Right renal cortex interstitium (tissue), 3 donors: ENCODE measurements at places on chromosomes 5 and 9.

GRCh38 chr9:125393426-125393825, 131.8 kb downstream of the GAPVD1 start:
- DNase-seq = no peak

DNA sequence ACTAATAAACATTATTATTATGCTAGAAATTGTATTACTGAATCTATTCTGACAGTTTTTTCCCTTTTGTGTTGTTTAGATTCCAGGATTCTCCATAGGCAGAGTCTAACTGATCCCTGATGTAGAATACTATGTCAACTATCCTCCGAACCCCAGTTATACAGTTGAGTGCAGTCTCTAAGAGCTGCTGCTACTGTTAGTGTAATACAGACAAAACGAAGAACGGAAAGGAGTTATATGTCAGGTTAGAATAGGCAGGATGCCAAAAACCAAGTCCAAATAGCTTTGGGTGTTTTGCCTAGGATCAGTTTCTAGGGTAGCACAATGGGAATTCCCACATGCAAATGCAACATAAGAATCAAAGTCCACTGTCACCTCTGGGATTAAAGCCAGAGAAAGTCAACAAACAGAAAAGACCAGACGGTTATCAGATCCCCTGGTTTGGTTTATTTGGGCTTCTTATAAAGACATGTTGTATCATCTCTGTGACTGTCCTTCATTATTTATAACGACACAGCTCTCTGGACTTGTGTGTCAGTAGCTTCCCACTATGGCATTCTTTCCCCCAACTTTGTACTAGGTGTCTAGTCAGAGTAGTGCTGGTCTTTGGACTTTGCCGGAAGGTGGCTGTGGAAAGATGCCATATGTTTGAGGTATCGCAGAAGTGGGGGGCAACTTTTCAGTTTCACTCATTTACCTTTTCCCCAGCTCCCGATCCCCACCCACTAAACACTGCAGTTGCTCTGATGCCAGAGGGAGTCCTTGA, 14.9 kb upstream of the TMEM38B start:
- no peak for DNase-seq

DNA sequence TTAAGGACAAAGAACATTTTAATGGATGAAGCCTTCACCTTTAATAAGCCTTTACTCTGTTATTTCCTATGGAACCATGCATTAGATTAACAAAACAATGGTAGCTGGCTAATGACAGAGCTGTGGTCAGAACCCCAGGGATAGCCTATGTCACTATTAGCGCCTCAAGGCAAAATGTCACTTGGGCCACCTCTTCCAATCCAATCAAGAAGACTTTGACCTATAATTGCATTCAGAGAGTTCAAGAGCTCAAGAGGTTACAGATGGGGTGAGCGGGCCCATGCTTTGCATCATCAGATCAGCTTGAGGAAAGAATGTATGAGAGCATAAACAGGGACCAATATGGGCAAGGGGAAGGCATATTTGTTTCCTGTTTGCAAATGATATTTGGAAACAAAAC, 425.1 kb downstream of the ARHGEF28 start:
- no peak for DNase-seq

DNA sequence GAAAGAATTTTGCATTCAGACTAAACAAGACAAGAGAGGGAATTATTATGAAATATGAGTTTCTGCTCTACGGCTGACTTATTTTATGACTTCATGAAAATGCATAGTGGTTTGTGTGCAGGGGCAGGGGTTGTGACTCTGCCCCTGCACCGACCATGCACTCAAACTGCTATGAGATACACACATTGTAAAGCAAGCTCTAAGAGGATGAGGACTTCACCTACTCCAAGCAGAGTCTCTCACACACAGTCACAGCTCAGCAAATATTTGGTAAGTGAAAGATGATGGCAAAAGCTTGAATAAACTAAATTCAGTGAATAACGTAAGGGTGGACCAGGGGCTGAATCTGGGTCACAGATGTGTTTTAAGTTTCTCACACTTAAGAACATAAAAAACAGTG, 542.9 kb downstream of the PRELID2 start:
- no peak for DNase-seq

GRCh38 chr9:109456811-109457210, 41.3 kb downstream of the PTPN3 start:
- DNase-seq = no peak

GRCh38 chr5:2109566-2109965, 226.8 kb upstream of the IRX4 start:
- DNase-seq = no peak

DNA sequence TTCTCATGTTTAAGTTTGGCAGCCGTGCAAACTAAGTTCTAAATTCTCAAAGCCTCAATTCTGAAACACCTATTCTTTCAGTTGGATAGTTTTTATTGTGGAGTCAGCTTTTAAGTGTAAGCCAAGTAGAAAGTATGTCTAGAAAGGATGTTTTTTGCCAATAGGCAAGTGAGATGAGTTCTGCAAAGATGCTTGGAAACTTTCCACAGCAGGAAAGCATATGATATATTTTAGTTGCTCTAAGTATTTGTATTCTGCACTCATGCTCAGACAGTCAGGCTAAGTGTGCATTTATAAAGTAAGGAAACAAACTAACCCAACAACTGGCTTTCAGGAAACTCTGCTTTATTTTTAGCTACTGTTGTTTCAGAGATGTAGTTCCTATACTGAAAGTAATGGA, 67.3 kb upstream of the CDH18 start:
- no peak for DNase-seq
